H1 (cell line): ENCODE measurements at places on chromosomes 5 and 9. TPM values are rescaled to one million over a fixed set of nuclear protein-coding genes. Genes with fewer than 3 reads are reported as not detected.

The PTPN3 gene
- 2.0 and 2.9 TPM in 2 replicates for polyA plus RNA-seq

The TICAM2 gene
- polyA plus RNA-seq = 0.02 TPM in 1 of 2 replicates, not detected in the other

The SLC12A2 gene
- 2.3 and 2.6 TPM in 2 replicates for polyA plus RNA-seq

The LECT2 gene
- polyA plus RNA-seq = not detected in 2 replicates

The NR4A3 gene
- polyA plus RNA-seq = 0.05 and 0.06 TPM in 2 replicates

The EXOSC2 gene
- polyA plus RNA-seq = 39.3 and 47.8 TPM in 2 replicates

The FBXL7 gene
- 17.7 and 25.9 TPM in 2 replicates for polyA plus RNA-seq

The TBC1D13 gene
- polyA plus RNA-seq = 24.7 and 33.0 TPM in 2 replicates

The SPATA31E1 gene
- polyA plus RNA-seq = 0.05 and 0.09 TPM in 2 replicates

The UGT3A2 gene
- 20.6 and 28.8 TPM in 2 replicates for polyA plus RNA-seq

The NRG2 gene
- 0.27 and 0.49 TPM in 2 replicates for polyA plus RNA-seq

The SLC1A3 gene
- 16.8 and 26.7 TPM in 2 replicates for polyA plus RNA-seq

The SYNPO gene
- polyA plus RNA-seq = 2.2 and 2.3 TPM in 2 replicates

The GRM6 gene
- polyA plus RNA-seq = 0.02 TPM in 1 of 2 replicates, not detected in the other

The TMEM215 gene
- 0.27 and 0.33 TPM in 2 replicates for polyA plus RNA-seq

The TSSK1B gene
- 0.05 and 0.08 TPM in 2 replicates for polyA plus RNA-seq

The ABLIM3 gene
- 0.36 and 0.38 TPM in 2 replicates for polyA plus RNA-seq

The SUSD3 gene
- 35.4 and 36.0 TPM in 2 replicates for polyA plus RNA-seq

The COL23A1 gene
- 3.1 and 3.4 TPM in 2 replicates for polyA plus RNA-seq

The MPDZ gene
- 12.0 and 14.6 TPM in 2 replicates for polyA plus RNA-seq

The TXNDC8 gene
- not detected in 2 replicates for polyA plus RNA-seq

The C5orf34 gene
- 5.1 and 6.8 TPM in 2 replicates for polyA plus RNA-seq

The TRIO gene
- polyA plus RNA-seq = 35.1 and 39.5 TPM in 2 replicates

The MACROH2A1 gene
- polyA plus RNA-seq = 55.1 and 60.0 TPM in 2 replicates

The KLHL3 gene
- polyA plus RNA-seq = 6.0 and 7.4 TPM in 2 replicates

The LHX2 gene
- 0.72 and 0.86 TPM in 2 replicates for polyA plus RNA-seq
